Hair follicle dermal papilla cell (primary cell): ENCODE measurements at places on chromosomes 4 and X. TPM values are rescaled to one million over a fixed set of nuclear protein-coding genes. Genes with fewer than 3 reads are reported as not detected.

ZCCHC12 gene
- total RNA-seq: not detected in 2 replicates

DCX gene
- total RNA-seq: not detected in 2 replicates

SLC25A5 gene
- 96.2 and 131 TPM in 2 replicates for total RNA-seq

SHOX gene
- total RNA-seq: not detected in 2 replicates

ASMT gene
- total RNA-seq: 0.12 TPM in 1 of 2 replicates, not detected in the other

RNF150 gene
- 19.1 and 20.8 TPM in 2 replicates for total RNA-seq

ALAS2 gene
- total RNA-seq: not detected in 2 replicates

PCDH7 gene
- total RNA-seq: 18.7 and 37.8 TPM in 2 replicates

EREG gene
- 0.61 and 10.9 TPM in 2 replicates for total RNA-seq

SMARCA1 gene
- 53.9 and 60.5 TPM in 2 replicates for total RNA-seq

HELT gene
- total RNA-seq: not detected in 2 replicates

KDR gene
- total RNA-seq: 0.12 and 0.16 TPM in 2 replicates

CENPVL2 gene
- total RNA-seq: not detected in 2 replicates

ITM2A gene
- 0.32 TPM in 1 of 2 replicates, not detected in the other for total RNA-seq

CYBB gene
- total RNA-seq: not detected in 2 replicates

PAGE2B gene
- total RNA-seq: not detected in 2 replicates

TLR7 gene
- not detected in 2 replicates for total RNA-seq

HS6ST2 gene
- total RNA-seq: 0.16 TPM in 1 of 2 replicates, not detected in the other

RHOXF1 gene
- total RNA-seq: not detected in 2 replicates

LANCL3 gene
- 0.24 and 0.32 TPM in 2 replicates for total RNA-seq
